ENCODE measurements at places on chromosomes 3 and 15.

DNA sequence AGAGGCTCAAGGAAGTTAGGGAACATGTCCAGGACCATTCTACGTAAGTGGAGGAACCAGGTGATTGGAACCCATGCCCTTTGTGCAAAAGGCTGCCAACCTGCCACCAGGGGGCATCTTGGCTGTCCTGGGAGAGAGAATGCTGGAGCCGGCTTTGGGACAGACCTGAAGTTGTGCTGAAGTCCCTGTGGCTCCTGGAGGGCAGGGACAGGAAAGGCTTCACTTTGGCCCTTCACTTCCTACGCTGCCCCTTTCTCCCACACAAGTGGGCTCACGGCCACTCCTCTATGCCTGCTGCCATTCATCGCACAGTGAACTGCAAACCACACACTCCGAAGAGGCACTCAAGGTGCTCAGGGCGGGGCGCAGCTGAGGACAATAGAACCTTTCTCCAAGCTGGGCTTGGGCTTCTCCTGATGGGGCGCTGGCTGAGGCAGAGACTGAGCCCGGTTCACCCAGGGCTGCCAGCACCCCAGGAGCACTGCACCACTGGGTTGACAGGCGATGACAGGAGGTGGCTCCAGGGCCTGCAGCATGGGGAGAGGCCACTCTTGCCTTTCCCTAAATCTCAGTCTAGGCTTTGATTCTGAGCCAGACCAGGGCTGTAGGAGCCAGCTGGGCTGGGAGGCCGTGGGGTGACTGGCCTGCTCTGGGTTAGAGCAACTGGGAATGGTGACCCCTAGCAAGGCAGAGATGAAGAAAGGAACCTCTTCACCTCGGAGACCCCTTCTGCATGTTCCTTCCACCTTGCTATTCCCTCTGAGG lies 8.4 kb downstream of the SHF start:
- no peak for DNase-seq

DNA sequence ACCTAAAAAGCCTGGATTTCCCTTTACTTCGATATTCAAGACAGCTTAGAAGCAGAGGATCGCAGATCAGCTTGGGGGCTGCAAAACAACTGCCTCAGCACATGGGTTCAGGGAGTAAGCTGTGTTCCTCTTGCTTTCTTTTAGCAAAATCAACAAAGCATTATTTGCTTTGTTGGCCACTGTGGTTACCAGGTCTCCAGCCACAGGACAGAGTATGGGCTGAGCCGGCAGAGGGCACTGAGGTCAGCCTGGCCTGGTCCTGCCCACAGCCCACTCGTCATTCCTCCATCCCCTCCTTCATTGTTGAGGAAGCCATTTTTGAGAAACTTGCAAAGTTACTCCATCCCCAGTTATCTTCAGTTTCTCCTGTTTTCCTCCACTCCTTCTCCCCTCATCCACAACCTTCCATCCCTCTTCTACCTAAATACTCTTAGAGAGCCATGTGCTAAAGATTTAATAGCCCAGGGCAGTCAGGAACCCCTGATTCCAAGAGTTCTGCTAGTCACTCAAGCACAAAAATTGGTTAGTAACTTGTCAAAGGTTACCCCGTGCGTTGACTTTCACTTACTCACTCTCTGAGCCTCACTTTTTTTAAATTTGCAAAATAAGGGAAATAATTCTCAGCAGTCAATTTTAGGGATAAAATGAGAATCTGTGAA lies 60.0 kb upstream of the HES1 start:
- DNase-seq = no peak

DNA sequence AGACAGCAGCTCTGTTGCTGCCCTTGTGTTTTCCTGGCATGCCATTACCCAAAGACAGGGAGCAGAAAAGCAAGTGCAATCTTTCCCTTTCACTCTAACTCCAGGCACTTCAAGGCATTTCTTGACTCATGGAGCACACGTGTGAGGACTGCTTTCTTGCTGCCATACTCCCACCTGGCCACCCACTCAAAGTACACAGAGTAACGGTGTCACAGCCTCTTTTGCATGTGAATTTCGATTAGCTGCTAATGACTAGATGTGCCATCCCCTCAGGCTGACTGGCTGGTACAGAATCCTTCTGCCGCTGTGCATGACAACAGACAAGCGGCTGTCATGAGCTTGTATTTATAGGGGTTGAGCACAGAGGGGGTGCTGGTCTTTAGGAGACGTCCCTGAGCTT lies 380.6 kb downstream of the CTNNB1 start:
- DNase-seq = no peak

GRCh38 chr15:73538123-73538522 lies 95.1 kb downstream of the NPTN start:
- DNase-seq = no peak

DNA sequence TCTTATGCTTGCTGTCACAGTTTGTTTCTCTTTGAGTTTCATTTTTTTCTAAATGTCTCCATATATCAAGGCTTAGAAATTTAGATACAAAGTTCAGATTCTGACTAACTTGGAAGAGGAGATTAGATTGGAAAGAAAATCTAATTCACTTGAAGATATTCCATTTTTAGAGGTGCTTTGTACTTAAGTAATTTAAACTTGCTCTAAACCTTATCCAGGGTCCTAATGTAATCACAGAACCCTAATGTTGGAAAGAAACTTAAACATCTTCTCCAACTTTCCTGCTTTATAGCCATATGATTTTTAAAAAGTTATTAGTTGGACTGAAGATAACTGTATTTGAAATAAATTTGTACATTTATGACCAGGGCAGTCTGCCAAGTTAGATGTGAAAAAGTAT lies 81.1 kb upstream of the ARHGEF3 start:
- no peak for DNase-seq

DNA sequence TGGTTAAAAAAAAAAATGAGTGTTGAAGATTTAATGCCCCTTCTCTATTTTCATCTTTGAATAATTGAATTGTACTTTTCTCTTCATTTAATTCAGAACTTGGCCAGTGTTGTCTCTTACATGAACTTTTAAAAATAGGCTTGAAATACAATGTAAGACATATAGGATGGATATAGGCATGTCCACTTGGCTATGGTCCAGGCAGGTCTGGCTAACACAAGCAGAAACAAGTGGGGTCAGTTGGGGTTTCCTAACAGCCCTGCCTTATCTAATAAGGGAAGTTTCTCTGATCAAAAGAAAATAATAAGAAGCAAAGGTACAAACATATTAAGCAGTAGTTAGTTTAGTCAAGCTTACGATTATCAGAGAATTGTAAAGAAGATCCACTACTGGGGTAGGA lies 19.1 kb upstream of the PAK6 start:
- no peak for DNase-seq

- no peak for DNase-seq
These were observed 269.8 kb downstream of the DIPK2A start for GRCh38 chr3:144241404-144241803.

GRCh38 chr3:184637705-184638104 lies 74.2 kb downstream of the MAGEF1 start:
- DNase-seq = no peak

DNA sequence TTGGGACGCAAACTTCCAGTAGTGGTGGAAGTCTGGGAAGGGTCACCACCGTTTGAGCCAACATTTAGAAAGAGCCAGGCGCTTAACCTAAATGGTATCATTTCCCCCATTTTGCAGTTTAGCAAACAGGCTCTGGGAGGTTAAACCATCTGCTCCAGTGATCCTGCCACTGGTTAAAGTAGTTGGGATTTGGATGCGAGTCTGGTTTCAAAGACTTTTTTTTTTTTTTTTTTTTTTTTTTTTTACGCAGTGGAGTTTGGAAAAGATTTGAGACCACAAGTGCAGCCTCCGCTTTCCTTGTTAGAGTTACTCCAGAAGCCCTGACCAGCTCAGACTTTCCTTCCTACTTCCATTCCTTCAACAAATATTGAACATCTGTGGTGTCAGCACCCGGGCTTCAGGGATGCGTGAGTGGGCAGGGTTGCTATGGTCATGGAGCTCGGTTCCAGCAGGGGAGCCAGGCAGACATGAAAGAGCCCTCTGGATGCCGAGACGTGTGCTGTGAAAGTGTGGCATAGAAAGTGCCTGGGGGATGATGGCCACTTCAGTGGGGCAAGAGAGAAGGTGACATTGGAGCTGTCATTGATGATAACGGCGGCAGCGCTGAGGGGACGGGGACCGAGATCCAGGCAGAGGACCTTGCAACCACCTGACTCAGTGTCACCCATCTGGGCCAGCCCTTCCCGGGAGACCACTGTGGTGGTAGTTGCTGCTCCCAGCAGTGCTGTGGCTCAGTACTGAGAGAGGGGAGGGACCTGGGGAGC lies 1.1 kb upstream of the RNU6-1 start:
- DNase-seq = no peak

GRCh38 chr15:55322467-55322866 lies 3.4 kb downstream of the PIGB start:
- DNase-seq = no peak
